Suppressor macrophage (primary cell): ENCODE measurements at places on chromosomes 5 and 9.

DNA sequence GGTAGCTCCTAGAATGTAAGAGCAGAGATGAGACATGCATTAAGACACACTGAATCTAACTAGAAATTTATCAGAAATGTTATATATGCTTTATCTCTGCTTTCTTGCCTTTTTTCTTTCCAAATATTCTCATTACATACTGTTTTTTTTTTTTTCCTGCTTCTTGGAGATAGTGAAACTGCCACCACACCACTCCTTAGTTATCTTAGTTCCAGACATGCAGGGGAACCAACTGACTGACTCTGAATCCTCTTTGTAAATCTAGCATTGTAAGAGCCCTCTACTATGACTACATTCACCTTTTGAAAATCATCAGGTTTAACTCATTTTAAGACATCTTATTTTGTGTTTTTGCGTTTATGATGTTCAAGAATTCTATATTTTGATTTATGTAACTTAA is 181.3 kb upstream of the ST8SIA4 start:
- DNase-seq: no peak

DNA sequence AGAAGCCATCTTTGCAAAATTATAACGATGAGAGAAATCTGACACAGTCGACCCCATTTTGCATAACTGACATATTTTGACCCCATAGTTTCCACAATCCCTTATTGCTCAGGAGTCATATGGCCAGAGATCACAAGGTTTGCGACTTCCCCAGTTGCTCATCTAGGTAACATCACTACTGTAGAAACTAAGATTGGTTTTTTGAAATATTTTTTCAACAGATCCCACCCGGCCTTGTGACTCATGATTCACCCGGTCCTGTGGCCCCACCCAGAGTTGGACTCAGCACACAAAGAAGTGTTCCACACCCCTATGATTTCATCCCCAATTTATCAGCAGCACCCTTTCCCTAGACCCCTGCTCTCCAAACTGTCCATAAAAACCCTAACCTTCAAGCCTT is 50.2 kb downstream of the TIMD4 start:
- DNase-seq: no peak

DNA sequence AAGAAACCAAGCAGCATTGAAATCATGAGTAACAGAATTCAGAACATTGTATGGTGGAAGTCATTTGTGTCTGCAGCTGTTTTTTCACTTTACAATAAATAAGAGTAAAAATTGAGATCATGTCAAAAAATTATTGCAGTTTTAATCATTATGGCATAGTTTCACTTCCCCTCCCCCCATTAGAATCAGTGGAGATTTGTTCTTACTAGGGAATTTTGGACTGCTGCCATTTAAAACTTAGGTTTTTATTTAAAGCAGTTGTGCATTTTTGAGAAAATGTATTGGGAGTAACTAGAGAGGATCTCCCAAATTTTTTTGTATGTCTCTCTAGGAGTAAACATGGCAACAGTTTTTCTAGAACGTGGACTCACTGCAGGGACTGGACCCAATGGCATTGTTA is 20.4 kb downstream of the GTF3C4 start:
- no peak for DNase-seq

DNA sequence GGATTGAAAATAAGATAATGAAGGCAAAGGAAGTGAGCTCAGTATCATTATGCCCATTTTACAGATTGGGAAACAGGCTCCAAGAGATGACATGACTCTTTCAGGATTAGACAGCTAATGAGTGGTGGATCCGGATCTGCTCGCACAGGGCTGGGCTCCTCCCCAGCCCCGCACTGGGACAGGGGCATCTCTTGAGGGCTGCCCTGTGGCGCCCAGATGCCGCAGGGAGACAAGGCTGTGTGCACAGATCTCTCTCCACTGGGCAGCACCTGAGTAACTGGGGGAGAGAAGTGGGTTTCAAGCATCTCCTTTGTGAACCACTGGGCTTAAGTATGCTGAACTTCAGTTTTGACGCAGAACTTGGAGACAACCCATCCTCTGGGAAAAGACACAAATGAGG is 43.9 kb downstream of the ADAMTS2 start:
- DNase-seq: no peak

DNA sequence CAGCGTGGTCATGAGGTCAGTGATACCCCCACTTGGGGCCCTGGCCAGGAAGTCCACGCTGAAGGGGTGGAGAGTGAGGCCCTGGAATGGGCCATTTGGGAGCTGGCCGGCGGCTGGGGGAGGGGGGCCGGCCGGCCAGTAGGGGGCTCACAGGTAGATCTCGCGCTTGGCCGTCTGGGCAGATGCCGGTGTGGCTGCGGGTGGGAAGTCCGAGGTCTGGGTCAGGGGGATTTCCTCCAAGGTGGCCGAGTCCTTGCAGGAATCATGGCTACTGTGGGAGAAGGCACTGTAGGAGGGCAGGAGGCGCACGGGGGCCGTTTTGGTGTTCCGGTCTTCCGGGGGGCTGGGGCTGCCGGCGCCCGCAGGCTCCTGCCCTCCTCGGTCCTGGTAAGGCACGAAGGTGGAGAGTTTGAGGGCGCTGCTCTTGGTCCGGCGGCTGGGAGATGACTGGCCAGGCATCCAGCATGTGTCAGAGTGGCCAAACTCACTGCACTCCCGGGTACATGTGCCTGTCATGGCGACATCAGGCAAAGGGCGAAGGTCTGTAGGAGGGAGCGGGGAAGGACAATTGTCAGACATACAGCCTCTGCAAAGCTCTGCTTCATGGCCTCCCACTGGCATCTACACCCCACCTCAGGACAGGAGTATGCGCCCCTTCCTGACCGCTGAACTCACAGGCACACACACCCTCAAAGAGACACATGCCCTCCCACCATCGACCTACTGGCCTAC is 24.1 kb downstream of the PCDH1 start:
- no peak for DNase-seq

- DNase-seq: peak; percentile 91
Measured at GRCh38 chr9:113590991-113591898, 127.7 kb downstream of the RGS3 start.

DNA sequence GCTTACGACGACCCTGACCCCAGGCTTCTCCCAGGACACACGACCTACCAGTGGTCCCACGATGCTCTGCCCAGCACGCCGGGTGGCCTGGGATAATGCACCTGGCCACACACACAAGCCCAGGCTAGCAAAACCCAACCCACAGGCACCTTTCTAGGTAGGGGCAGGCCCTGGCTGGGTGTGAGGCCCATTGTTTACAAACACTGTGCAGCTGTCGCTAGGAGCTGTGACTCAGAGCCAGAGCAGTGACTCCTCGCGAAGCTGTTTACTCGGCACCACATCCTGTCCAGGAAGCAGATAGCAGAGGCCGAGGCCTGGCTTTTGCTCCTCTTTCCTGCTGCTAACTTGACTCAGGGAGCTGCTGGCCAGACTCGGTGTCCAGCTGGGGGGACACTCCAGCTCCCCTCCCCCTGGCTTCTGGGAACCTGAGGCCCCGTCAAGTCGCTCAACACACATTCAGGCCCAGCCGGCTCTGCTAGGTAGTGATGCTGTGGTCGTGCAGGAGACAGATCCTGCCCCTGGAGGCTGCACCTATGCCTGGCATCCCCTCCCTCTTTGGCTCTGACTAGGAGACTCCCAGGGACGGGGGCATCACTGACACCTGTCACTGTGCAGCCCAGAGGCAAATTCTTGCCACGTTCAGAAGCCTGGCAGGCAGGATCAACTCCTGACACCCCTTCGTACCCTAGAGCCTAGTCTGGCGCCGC is 12.8 kb upstream of the RALGDS start:
- DNase-seq: peak; percentile 79

DNA sequence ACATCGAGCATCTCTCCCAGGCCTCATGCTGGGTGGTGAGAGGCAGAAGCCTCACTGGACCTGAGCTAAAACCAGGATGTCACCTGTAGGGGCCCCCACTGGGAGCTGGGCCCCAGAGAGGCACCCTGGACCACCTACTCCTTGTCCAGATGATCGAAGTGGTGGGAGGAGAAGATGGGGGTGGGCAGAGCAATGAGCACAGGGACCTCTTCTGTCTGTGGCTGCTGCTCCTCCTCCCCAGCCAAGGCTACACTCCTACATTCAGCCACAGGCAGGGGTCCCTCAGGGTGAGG is 227.5 kb downstream of the CACNA1B start:
- DNase-seq: no peak

GRCh38 chr5:168140241-168140640 is 151.2 kb upstream of the WWC1 start:
- no peak for DNase-seq

DNA sequence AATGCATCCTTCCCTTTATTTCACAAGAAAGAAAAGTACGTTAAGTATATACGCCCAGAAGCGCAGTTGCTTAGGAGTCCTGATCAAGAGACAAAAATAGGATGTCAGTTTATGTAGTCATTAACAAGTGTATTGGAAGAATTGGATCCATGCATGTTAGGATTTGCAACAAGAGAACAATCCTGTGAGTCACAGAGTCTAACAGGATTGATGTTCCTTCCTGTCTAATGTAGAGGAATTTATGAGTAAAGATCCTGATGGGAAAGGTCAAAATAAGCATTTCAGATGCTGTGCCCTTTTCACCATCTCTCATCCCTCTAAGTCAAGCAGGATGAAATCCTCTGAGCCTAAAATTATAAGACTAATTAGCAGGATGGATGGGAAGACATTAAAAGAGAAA is 406.0 kb upstream of the GRIA1 start:
- DNase-seq: no peak
